ENCODE measurements at places on chromosomes 16 and 17. TPM values are rescaled to one million over a fixed set of nuclear protein-coding genes. Genes with fewer than 3 reads are reported as not detected.

DNA sequence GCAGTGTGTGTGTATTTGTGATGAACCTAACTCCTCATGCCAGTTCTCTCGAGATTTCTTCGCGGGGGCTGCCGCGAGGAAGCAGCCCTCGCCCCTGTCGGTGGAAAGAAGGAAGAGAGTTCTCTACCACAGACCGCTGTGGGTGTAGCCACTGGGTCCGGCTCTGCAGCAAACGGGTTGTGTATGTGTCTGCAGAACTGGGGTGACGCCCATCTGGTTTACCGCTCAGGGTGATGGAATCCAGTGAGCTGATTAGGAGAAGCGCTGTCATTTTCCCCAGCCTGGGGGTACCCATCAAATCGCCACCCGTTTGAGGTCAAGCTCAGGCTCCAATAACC is 7.7 kb downstream of the CORO6 start:
- no peak for DNase-seq

DNA sequence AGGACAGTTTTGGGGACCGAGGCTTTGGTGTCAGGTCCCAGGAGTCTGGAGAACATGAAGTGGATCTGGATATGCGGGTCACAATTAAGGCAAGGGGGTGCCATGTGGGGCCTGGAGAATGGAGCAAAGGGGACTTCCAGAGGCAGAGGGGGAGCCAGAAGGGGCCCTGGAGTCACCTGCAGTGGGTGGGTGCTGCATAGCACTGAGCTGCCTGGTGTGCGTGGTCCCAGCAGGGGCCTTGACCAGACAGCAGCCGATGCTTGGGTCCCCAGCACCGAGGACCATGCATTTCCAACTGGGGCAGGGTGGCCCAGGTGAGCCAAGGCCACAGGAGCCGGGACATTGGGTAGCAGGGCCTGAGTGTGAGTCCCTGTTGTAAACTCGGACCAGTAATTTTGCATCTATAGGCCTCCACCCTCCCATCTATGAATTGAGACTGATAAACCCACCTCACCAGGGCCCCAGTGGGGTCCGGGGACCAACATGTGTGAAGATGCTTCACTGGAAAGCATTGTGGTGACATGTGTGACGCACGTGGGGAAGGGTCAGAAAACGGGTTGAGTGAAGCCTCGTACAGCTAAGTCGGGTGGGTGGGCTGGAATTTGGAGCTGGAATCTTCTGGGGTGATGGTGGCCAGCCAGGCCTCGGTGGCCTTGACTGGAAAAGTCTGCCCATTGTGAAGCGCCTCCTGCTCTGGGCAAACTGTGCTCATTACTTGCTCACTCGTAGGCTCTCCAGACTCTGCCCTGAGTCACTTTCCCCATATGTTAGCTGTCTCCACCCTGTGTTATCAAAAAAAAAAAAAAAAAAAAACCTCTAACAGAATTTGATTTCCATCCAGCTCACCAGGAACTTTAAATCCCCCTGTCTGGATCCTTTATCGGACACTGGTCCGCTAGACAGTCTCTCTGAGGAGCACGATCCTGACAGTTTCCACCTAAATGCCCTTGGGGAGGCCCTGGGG is 90.5 kb upstream of the ZNF469 start:
- no peak for DNase-seq

- no peak for DNase-seq
These were observed at the start of gene CIBAR2 for GRCh38 chr16:85112364-85112763. CIBAR2 (minus strand) TSS chr16:85112472; CDS start chr16:85112352, 120 bp downstream.

- no peak for DNase-seq
These were observed 139.4 kb upstream of the ERCC4 start for GRCh38 chr16:13780406-13781168.

GRCh38 chr17:33121272-33121671 is 129.6 kb downstream of the SPACA3 start:
- DNase-seq: no peak

DNA sequence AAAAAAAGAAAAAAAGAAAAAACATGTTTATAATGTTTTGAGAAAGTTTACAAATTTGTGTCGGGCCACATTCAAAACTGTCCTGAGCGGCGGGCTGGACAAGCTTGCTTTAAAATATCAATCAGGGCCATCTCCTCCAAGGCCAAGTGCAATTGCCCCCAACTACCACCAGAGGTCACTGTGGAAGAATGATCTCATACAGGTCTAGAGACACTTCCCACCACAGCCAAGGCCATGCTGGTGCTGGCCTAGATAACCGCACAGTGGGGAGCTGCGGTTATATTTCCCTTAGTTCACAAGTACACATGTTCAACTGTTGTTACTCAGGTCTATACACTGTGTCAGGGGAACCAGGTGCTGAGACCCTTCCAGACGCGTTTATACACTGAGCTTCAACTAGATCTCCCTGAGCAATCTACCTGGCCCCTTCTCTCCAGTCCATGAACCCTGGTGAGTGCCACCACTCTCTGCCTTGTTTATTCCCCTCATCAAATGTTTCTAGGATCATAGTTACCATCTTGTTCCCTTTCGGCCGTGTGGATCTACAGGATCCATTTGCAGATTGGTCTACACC is 83.8 kb upstream of the CCL2 start:
- peak; percentile 50 for DNase-seq

SLC38A7 gene
- total RNA-seq: 35.3 TPM

GJC1 gene
- total RNA-seq: 16.1 TPM

KRTAP9-4 gene
- total RNA-seq: not detected

P2RX5 gene
- 13.0 TPM for total RNA-seq
